ENCODE measurements at places on chromosomes 11 and 22. TPM values are rescaled to one million over a fixed set of nuclear protein-coding genes. Genes with fewer than 3 reads are reported as not detected.
A peak's percentile ranks its signal among the peaks of the same experiment; 100 is the strongest.

DNA sequence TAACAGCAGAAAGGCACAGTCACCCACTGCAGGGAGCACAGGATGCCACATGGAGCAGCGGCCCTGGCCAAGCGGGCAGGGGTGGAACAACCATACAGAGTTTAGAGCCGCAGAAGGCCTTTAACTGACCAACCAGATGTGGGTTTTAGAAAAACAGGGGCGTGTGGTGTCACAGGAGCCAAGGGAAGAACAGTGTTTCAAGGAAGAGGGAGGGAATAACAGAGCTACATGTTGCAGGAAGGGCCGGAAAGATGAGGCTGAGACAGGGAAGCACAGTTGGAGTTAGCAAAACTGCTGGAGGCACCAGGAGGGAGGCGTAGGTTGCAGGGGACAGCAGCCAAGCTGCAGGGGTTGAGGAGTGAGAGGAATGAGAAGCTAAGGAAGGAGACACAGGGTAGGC lies 7.8 kb upstream of the NAA40 start:
- H3K4me3 ChIP-seq = no peak overlapping the region
- no peaks in the 10 kb centered on the region for H3K36me3 ChIP-seq
- no peak overlapping the region for H3K27ac ChIP-seq
- no peak for DNase-seq
- H3K27me3 ChIP-seq = no peaks in the 10 kb centered on the region
- H3K4me1 ChIP-seq = no peaks in the 10 kb centered on the region

PNPLA5 gene
- not detected for total RNA-seq

MRGPRX4 gene
- total RNA-seq = not detected

KCNK7 gene
- 12.0 TPM for total RNA-seq

NRGN gene
- total RNA-seq = 0.98 TPM

DNA sequence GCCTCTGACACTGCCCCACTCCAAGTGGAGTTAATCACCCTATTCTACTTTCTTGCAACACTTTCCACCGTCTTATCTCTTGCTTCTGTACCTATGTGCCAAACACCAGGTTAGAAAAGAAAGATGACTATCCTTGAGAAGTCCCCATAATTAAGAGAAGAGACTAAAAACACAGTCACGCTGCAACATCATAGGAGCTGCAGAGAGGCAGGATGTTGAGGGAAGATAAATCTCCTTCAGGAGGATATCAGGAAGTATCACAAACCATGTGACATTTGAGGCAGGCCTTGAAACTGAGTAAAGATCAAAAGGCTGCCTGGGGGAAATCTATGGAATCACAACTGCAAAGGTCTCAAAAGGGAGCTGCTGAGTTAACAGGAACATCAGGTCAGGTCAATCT lies 24.8 kb downstream of the GAB2 start:
- H3K36me3 ChIP-seq = no peaks in the 10 kb centered on the region
- no peak for DNase-seq
- H3K27ac ChIP-seq = no peak overlapping the region
- H3K4me1 ChIP-seq = peaks cover 10% of the 10 kb centered on the region
- H3K27me3 ChIP-seq = no peaks in the 10 kb centered on the region
- no peak overlapping the region for H3K4me3 ChIP-seq

PRODH gene
- total RNA-seq = 17.4 TPM

TTC28 gene
- 41.7 TPM for total RNA-seq

GRCh38 chr22:24302591-24302990 lies 32.0 kb downstream of the SPECC1L start:
- no peak for DNase-seq
- H3K4me3 ChIP-seq = no peak overlapping the region
- H3K27ac ChIP-seq = peak overlapping the region; percentile 2

GRCh38 chr11:26914968-26915367 lies 78.9 kb upstream of the FIBIN start:
- H3K27me3 ChIP-seq = no peaks in the 10 kb centered on the region
- H3K36me3 ChIP-seq = no peaks in the 10 kb centered on the region
- DNase-seq = no peak
- no peak overlapping the region for H3K4me3 ChIP-seq
- no peak overlapping the region for H3K27ac ChIP-seq
- H3K4me1 ChIP-seq = peaks cover 5% of the 10 kb centered on the region

- H3K27me3 ChIP-seq = no peaks in the 10 kb centered on the region
- no peaks in the 10 kb centered on the region for H3K4me1 ChIP-seq
- H3K27ac ChIP-seq = no peak overlapping the region
- DNase-seq = no peak
These were observed 48.7 kb downstream of the C22orf31 start for GRCh38 chr22:29012952-29013351.

CTSW gene
- total RNA-seq = 0.74 TPM

RIMBP3B gene
- total RNA-seq = not detected

DNA sequence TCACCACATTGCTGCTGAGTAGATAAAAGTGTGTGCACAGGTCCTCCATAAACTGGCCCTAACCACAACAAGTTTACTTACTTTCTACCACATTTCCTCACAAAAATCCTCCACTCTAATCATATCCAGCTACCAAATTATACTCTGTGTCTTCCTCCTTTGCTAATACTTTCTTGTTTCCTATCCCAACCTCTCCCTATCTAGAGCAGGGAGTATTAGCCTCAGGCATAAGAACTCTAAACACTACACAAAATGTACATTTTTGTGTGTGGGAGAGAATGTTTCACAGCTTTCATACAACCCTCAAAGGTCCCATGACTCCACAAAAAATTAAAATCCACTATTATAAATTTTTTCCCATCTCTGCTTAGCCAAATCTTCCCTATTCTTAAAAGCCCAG lies 72.4 kb downstream of the ATG16L2 start:
- H3K4me3 ChIP-seq = no peak overlapping the region
- no peaks in the 10 kb centered on the region for H3K27me3 ChIP-seq
- DNase-seq = no peak

DNA sequence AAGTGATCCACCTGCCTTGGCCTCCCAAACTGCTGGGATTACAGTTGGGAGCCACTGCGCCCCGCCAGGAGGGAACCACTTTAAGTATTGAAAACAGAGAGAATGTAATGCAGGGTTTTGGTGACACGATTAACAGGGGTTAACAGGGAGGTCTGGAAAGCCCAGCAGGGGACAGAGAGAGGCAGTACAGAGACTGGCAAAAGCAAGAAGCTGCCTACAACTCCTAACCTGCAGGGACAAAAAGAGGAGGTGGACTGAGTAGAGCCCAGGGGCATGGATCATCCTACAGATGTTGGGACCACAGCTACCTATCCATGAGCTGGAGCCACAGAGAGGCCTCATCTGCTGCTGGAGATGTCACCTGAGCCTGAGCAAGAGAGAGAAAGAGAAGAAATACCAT lies 1.7 kb upstream of the SPINDOC start:
- no peaks in the 10 kb centered on the region for H3K36me3 ChIP-seq
- no peak overlapping the region for H3K4me3 ChIP-seq
- no peak overlapping the region for H3K27ac ChIP-seq
- no peak for DNase-seq

- H3K4me1 ChIP-seq = peaks cover 41% of the 10 kb centered on the region
- no peak overlapping the region for H3K4me3 ChIP-seq
- no peak for DNase-seq
- H3K27ac ChIP-seq = no peak overlapping the region
These were observed 63.2 kb upstream of the ARFGAP3 start for GRCh38 chr22:42920101-42920820.

GDPD5 gene
- total RNA-seq = 36.6 TPM

LRP5 gene
- 42.5 TPM for total RNA-seq

- peaks cover 29% of the 10 kb centered on the region for H3K4me1 ChIP-seq
- peak overlapping the region; percentile 31 for H3K4me3 ChIP-seq
- DNase-seq = no peak
- H3K27ac ChIP-seq = no peak overlapping the region
- H3K27me3 ChIP-seq = no peaks in the 10 kb centered on the region
These were observed 7.2 kb downstream of the ARSA start for GRCh38 chr22:50620593-50621355.

DNA sequence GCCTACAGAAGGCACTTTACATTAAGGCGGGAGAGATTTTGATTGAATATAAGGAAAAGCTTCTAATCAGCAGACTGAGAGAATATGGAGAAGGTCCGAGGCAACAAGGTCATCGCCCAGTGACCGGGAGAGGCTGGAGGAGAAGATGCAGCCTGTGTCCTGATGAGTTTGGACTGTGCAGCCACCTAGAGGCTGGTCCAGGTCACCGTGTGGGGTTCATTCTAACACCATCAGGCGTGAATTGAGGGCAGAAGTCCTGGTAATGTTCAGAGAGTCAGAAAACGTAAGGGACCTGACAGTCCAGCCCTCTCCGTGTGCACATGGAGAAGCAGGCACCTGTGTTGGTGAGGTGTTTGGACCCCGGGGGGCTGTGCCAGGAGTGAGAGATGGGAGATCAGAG lies 102.7 kb downstream of the FEZ1 start:
- H3K27ac ChIP-seq = no peak overlapping the region
- no peak overlapping the region for H3K4me3 ChIP-seq
- H3K36me3 ChIP-seq = no peaks in the 10 kb centered on the region
- H3K27me3 ChIP-seq = no peaks in the 10 kb centered on the region
- DNase-seq = no peak

KCNJ1 gene
- total RNA-seq = 1.5 TPM

DNA sequence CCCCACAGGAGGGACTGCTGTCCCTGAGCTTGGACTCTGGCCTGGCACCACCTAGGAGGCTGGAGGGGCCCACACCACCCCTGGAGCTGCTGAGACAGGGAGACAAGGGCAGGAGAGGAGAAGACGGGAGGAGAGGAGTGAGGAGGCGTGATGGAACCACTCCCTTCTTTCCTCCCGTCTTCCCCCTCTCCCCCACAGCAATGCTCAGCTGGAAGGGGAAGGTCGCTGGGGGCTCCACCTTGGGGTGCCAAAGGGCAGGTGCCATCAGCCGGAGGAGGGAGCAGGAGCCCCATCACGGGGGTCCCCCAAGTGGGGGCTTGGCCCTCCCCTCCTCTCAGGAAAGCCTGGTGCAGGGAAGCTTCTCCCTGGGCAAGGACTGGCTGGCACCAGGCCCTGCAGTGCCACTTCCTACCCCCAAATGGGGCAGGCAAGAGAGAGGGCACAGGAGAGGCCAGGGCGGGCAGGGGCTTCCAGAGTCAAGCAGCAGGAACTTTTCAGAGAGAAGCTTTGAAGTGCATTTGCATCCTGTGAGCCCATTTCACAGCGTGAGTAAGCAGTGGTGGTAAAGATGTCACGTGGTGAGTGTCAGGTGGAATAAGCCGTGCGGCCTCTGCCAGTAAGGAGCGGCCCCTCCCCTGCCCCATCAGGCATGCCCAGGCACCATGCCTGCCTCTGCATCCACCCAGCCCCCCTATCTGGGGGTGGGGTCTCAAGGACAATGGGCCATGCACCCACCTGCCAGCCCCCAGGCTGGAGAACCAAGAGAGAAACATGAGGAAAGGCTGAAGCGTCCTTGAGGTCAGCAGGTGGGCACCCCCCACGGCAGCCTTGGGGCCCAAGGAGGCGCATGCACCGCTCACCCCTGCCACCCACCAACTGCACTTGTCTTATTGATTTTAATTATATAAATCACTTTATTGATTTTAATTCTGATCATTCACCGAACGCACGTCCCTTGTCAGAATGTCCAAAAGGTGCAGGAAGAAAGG lies 4.9 kb downstream of the IGF2 start:
- no peaks in the 10 kb centered on the region for H3K36me3 ChIP-seq
- H3K27me3 ChIP-seq = no peaks in the 10 kb centered on the region
- no peak overlapping the region for H3K4me3 ChIP-seq
- peaks cover 7% of the 10 kb centered on the region for H3K4me1 ChIP-seq
- DNase-seq = no peak
- no peak overlapping the region for H3K27ac ChIP-seq

GRCh38 chr22:33706100-33706499 lies 214.2 kb downstream of the LARGE1 start:
- DNase-seq = no peak
- H3K36me3 ChIP-seq = no peaks in the 10 kb centered on the region
- no peak overlapping the region for H3K27ac ChIP-seq
- no peak overlapping the region for H3K4me3 ChIP-seq

OR4C3 gene
- total RNA-seq = not detected

SYCE3 gene
- not detected for total RNA-seq

DNA sequence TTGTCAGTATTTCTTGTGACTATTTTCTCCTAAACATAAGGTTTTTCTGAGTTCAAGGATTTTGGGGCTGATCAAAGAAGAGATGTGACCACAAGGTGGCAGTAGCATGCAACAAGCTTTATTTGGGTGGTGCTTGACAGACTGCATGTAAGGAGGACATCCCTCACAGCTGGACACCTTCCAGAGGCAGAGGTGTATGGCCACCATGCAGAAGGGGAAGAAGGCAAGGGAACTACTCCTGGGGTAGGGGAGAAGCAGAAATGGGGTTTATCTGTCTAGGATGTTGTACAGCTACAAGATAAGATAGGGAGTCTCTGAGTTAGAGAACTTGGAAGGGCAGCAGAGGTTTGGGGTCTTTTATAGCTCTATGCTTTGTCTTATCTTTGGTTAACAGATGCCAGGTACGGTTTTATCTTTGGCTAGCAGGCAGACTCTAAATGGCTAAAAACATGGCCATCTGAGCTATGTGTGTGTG lies 5.1 kb upstream of the BIRC2 start:
- H3K4me3 ChIP-seq = no peak overlapping the region
- no peaks in the 10 kb centered on the region for H3K27me3 ChIP-seq
- H3K4me1 ChIP-seq = peaks cover 9% of the 10 kb centered on the region
- DNase-seq = no peak
- H3K36me3 ChIP-seq = no peaks in the 10 kb centered on the region

LRRC55 gene
- total RNA-seq = 0.74 TPM

MMP11 gene
- total RNA-seq = 6.4 TPM

SEPTIN3 gene
- 1.5 TPM for total RNA-seq

GRCh38 chr22:17804331-17805080 lies 30.2 kb upstream of the BID start:
- no peak for DNase-seq
- no peak overlapping the region for H3K4me3 ChIP-seq
- no peak overlapping the region for H3K27ac ChIP-seq

KCNJ5 gene
- total RNA-seq = 1.5 TPM

DNA sequence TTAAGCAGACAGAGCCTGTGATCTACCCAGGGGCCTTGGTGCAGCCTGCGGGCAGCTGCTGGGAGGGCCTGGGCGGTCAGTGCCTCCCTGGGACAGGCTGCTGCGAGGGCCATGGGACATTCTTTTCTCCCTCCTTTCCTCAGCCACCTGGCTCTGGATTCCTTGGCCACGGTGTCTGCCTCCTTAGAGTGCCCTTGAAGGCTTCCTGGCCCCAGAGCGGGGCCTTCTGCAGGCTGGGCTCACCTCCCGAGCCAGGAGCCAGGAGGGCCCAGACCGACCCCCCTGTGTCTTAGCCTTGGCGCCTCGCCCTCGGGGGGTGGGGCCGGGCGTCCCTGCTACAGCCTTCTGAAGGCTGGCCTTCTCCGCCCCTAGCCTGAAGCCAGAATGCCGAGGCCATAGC lies 231.2 kb downstream of the TBC1D22A start:
- H3K36me3 ChIP-seq = peaks cover 4% of the 10 kb centered on the region
- no peak overlapping the region for H3K27ac ChIP-seq
- no peak overlapping the region for H3K4me3 ChIP-seq
- no peaks in the 10 kb centered on the region for H3K27me3 ChIP-seq

MS4A3 gene
- not detected for total RNA-seq

DDX25 gene
- not detected for total RNA-seq

- no peaks in the 10 kb centered on the region for H3K27me3 ChIP-seq
- DNase-seq = no peak
- H3K36me3 ChIP-seq = no peaks in the 10 kb centered on the region
- no peak overlapping the region for H3K4me3 ChIP-seq
- H3K27ac ChIP-seq = no peak overlapping the region
- H3K4me1 ChIP-seq = no peaks in the 10 kb centered on the region
These were observed 132.4 kb upstream of the ZC3H12C start for GRCh38 chr11:109960831-109961230.

SEPTIN5 gene
- 67.3 TPM for total RNA-seq

- no peak for DNase-seq
- H3K36me3 ChIP-seq = no peaks in the 10 kb centered on the region
These were observed 37.1 kb upstream of the HORMAD2 start for GRCh38 chr22:30043161-30043560.
